ENCODE measurements at places on chromosomes 2 and 18.

- no peak for DNase-seq
Measured at GRCh38 chr2:218193701-218194100, 23.3 kb upstream of the ARPC2 start.

DNA sequence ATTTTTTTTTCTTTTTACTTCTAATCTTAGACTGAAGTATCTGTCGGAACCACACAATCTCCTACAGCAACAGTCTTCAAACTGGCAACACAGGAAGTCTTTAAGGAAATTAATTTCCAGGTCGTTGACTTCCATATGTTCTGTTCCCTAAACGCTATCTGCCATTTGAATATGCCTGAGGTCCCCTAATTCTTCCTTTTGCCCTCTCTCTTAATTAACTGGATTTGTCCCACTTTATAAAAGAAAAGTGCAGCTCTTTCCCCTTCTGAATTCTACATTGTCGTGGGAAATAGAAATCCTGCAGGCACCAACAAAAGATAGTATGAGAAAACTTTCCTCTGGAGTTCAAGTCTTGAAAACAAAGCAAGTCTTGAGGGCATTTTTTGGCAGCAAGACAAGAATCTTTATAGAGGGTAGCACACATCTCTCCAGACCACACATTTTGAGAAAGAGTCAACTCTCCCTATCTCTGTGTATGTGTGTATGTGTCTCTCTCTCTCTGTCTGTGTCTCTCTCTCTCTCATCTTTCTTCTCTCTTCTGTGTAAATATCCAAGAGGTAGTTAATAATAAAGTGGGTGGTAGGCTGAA lies 879.8 kb downstream of the SOCS6 start:
- DNase-seq: no peak

GRCh38 chr2:66186537-66186936 lies 248.4 kb upstream of the MEIS1 start:
- DNase-seq: no peak

DNA sequence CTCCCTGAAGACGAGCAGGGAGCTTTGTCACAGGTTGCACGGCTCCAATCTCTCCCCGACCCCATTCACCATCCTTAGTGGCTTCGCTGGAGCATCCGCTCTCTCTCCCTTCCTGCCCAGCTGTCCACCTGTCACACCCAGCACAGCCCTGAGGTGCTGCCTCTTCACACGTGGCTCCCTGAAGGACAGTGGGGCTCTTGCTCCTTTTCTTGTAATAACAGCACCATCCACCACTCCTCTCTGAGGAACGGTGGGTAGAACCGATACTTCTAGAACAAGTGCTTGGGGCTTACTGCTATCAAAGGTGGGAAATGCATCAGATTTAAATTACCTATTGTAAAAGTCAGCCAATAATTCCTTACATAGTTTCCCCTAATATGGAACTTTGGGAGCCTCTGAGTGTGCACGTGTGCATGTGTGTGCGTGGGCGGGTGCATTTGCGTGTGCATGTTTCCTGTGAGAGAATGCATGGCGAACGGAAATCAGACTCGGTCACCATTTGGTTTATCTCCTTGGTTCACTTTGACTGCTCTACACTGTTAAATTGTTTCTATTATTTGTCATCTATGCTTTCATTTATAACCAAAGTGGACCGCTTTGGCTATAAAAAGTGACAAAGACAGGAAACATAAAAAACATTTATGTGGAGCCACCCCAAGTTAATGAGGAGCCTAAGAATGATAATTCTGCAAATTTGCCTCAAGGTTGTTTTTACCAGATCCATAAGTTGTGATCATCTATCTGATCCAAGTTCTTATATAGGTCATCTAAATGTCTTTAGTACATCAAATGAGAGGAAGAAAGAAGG lies 39.1 kb downstream of the KLHL29 start:
- no peak for DNase-seq

- DNase-seq: no peak
Measured at GRCh38 chr2:64591188-64591587, 62.5 kb downstream of the SERTAD2 start.

GRCh38 chr2:8102470-8102869 lies 579.4 kb upstream of the ID2 start:
- DNase-seq: no peak

DNA sequence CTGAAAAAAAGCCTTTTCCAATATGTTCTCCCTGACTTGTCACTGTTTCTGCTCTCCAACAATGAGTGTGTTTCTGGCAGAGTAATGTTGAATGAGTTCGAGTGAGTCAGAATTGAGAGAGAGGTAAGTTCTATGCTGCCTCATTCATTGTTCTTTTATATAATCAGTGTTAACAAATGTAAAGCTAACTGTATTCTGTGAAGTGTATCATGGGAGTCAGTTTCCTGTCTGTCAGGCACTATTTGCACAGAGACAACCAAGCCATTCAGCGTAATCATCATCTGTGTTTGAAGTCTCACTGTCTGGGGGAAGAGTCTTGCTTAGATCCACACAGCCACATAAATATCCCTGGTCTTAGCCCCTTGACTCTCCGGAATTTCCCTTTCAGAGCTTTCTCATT lies 22.0 kb upstream of the UPP2 start:
- no peak for DNase-seq

- no peak for DNase-seq
Measured at GRCh38 chr18:51288582-51288981, 91.1 kb upstream of the MEX3C start.

GRCh38 chr2:189095101-189095500 lies 84.5 kb downstream of the COL5A2 start:
- DNase-seq: no peak

- no peak for DNase-seq
Measured at GRCh38 chr2:47493317-47494035, 90.5 kb downstream of the MSH2 start.

DNA sequence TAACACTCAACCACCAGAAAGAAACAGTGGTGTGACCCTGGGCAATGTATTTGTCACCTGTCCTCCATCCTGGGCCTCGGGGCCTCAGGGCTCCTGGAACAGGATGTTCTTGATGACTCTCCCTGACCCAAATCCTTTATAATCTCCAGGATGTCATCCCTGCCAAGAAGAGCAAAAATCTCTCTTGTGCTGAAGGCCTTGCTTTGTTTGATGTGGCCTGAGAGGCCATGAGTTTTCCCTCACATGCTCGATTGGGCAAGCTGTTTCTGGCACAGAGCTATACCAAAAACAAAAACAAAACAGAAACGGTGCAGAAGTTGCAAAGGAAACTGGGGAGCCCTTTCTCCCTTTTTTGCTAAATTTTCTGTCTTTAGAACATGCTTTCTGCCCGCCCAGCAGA lies 35.7 kb upstream of the ST3GAL5 start:
- DNase-seq: no peak

DNA sequence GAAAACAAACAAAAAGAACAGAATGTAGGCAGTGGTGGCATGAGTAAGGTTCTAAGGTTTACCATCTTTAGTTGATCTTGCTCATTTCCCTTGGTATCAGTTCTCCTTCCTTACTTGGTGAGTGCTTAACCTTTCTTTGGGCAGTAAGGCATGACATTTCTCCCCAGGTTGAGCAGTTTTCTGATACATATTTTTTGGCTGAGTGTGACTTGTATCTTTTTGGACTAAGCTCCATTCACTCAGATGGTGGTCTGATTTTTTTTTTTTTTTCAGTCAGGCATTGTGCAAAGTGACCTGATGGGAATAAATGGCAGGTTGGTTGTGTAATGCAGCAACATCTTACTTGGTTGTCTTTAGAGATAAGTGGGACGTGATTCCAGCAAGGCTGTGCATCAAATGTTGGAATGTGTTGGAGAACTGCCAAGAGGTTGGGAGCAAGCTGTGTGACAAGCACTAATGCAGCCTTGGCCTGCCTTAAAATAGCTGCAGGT lies 15.1 kb downstream of the SPTBN1 start:
- no peak for DNase-seq
